ENCODE measurements at places on chromosomes 11 and 22. TPM values are rescaled to one million over a fixed set of nuclear protein-coding genes. Genes with fewer than 3 reads are reported as not detected.

- DNase-seq = no peak
Observed at GRCh38 chr11:72041364-72042063, 38.8 kb downstream of the NUMA1 start.

DNA sequence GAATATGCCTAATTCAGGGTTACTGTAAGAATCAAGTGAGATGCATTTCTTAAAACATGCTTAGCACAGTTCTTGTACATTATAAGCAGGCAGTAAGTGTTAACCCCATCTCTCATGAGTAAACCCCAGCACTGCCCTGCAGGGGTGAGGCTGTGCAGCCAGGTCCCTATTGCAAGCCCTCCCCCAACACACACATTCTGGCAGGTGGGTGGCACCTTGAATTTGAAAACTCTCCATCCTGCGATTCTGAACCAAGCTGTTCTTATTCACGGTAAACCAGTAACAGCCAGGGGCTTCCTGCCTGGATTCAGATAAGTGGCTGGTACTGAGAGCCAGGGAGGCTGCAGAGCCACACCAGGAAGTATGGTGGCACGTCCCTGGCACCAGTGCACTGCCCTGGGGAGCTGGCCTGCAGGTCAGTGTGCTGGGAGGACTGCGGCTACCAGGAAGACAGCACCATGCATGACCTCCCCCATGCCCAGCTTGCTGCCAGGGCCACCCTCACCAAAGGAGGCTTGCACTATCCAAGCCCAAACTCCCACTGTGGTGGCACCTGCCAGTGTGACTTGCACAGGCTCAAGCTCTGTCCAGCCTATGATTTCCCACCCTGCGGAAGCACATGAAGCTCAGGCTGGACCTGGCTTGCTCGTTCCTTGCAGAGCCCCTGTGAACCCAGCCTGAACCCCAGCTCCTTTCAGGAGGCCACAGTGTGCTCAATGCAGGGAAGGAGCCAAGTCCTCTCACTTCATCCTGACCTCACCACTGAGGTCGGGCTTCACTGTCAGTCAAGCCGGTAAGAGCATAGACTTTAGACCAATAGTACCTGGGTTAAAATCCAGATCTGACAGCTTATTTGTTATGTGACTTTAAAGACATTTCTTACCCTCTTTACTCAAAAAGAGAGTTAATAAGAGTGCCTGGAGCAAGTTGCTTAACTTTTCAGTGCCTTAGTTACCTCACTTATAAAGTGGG, 88.1 kb downstream of the MICAL2 start:
- DNase-seq = no peak

GRCh38 chr11:120302001-120302805, 22.9 kb upstream of the TLCD5 start:
- peak; percentile 73 for DNase-seq

- DNase-seq = no peak
Observed at GRCh38 chr22:32018056-32018455, 25.0 kb upstream of the SLC5A1 start.

DNA sequence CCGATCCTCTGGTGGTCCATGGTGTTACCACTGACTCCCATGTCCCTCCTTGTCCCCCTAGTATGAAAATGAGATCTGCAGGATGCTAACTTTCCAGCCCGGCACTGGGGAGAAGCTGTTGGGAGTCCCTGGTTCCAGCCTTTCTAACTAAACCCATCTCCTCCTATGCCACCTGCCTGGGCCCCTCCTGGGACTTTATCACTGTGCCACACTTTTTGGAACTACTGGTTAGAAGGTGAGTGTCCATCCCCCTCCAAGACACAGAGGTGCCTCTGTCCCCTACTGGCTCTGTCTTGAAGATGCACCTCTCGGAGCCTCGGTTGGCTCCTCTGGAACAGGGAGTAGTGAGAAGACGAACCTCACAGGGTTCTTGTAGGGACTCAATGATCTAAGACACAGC, at the start of gene RGL4:
TSS of gene RGL4 (plus strand) at position 301 of the 400 bp plus-strand sequence. CDS start 1,018 bp downstream, outside the sequence.
- DNase-seq = no peak

GRCh38 chr11:3626250-3626960, 15.4 kb downstream of the ART5 start:
- no peak for DNase-seq

- no peak for DNase-seq
Observed at GRCh38 chr11:75809991-75810390, 5.0 kb upstream of the UVRAG start.

DNA sequence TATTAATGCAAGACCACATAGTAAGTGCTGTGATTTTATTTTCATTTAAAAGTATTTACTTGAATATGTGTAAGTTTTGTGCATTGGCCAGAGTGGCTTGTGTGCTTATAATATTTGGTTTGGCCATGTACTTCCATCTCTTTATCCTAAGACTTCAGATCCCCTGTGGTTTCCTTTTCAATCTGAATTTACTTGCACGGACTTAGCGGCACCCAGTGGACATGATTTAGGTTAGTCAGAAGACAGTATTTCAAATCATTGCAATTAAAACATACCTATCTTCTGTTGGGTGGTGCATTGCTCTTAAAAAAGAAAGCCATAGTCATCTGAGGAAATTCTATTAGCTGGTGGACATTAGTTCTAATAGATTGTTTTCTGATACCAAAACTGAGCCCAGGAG, 30.7 kb downstream of the PIWIL4 start:
- DNase-seq = no peak

DNA sequence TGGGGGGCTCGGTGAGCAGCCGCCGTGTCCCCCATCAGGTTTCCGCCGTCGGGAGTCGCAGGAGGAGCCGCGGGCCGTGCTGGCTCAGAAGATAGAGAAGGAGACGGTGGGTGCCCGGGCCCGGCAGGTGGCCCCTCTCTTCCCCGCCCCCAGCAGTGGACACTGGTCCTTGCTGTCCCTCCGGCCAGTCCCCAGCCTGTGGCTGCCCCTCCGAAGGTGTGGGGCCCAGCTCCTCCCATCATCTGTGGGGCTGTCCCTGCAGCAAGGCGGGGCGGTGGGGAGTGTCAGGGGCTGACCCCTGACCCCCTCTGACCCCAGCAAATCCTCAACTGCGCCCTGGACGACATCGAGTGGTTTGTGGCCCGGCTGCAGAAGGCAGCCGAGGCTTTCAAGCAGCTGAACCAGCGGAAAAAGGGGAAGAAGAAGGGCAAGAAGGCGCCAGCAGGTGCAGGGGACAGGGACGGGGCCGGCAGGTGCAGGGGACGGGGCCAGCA, 15.3 kb downstream of the EPS8L2 start:
- no peak for DNase-seq

DNA sequence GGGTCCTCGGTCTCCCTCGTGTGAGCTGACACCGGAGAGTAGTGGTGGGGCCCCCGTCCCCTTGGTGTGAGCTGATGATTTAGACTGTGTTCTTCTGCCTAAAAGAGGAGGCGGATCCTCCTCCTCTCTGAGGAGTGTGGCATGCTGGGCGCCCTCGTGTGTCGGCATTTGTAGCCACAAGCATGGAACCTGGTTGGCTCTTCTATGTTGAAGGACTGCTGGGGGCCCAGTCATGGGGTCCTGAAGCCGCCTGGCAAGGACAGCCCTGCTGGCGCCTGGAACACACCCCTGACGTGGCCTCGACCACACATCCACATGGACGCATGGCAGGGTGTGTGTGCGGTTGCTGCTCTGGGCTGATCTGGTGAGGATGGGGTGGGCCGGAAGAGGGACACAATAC, 50.2 kb downstream of the AP2A2 start:
- no peak for DNase-seq

DNA sequence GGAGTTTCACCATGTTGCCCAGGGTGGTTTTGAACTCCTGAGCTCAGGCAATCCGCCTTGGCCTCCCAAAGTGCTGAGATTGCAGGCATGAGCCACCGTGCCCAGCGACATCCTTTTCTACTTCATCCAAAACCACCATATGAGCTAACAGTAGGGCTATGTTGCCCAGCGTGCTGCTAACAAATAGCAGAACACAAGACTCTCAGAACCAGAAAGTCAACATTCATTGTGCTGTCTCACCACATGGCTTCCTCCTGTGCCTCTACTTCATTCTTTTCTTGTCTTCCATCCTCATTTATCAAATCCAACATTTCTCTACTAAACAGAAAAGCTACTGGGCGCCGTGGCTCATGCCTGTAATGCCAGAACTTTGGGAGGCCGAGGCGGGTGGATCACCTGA, 12.0 kb upstream of the DENND5A start:
- no peak for DNase-seq

OR51B5 gene
- polyA plus RNA-seq = not detected

OR4D5 gene
- polyA plus RNA-seq = not detected

XKR3 gene
- not detected for polyA plus RNA-seq

FGF3 gene
- polyA plus RNA-seq = not detected
